ENCODE measurements at places on chromosomes 3 and 15.

- DNase-seq, result no peak
Measured at GRCh38 chr15:74763416-74763815, 14.8 kb downstream of the CYP1A2 start.

- no peak for DNase-seq
Measured at GRCh38 chr3:4829031-4829394, 150.2 kb upstream of the BHLHE40 start.

GRCh38 chr15:69540622-69541021 is 88.0 kb downstream of the RPLP1 start:
- no peak for DNase-seq

- no peak for DNase-seq
Measured at GRCh38 chr3:88626456-88627120, 476.8 kb downstream of the C3orf38 start.

DNA sequence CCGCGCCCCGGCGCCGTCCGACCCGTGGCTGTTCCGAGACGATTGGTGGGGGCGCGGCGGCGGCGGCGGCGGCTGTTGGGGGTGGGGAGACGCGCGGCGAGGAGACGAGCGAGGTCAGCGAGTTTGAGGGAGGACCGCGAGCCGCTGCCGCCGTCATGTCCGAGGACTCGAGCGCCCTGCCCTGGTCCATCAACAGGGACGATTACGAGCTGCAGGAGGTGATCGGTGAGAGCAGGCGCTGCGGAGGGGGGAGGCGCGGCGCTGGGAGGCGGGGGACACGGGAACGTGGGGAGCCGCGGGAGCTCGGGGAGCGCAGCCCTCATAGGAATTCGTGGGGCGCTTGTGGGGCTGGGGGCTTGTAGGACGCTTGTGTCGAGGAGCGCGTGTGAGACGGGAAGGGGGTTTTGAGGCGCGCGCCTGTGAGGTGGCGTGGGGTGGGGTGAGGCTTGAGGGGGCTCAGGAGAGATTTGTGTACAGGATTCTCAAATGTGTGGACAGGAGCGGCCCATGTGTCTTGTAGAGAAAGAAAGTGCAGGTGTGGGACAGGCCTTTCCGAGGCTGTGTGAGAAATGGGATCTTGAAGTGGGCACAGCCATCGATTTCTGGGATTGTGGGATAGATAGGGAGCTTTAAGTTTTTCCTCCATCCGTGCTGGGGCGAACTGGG is 518 bp downstream of the OXSR1 start:
- no peak for DNase-seq

GRCh38 chr15:63597821-63598220 is 634 bp downstream of the FBXL22 start:
- no peak for DNase-seq

Measured in stimulated activated CD8-positive, alpha-beta memory T cell treated with anti-CD3 and anti-CD28 coated beads, Interleukin-2, amount 100 ng/mL, for 1 hour (primary cell).